ENCODE measurements at places on chromosomes 7 and 10.

DNA sequence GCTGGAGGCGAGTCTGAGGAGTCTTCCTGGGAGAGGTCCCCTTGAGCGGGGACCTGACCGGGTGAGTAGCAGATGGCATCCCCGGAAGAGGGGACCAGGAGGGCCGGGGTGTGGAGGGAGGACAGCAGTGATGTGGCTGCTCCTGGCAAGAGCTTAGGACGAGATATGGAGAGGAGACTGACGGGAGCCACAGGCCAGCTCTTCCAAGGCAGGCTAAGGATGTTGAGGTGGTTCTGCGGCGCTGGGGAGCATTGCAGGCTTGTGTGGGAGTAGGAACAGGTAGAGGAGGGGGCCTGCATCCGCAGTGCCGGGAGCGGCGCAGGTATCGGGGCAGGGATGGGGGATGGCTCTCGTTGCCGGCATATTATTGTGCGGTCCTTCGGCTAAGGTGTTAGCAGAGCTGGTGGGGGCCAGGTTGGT, 76.7 kb upstream of the ANLN start:
- DNase-seq = no peak

GRCh38 chr10:130654726-130655125, 518.5 kb downstream of the GLRX3 start:
- no peak for DNase-seq

DNA sequence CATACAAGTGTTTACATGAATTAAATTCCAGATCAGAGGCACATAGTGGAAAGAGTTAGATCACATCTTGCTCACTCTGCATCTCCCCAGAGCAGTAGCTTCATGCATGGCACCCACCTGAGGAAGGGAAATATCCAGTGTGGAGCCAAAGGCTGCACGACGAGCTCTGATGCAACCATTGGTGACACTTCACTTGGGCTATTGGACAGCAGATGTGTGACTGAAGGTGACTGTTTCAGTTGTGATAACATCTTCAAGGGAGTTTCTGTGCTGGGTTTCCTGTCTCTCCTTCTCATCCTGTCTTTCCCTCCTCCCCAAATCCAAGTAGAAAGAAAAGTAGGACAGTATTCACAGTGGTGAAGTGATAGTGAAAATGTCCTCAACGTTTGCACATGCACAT, 115.0 kb downstream of the TAF3 start:
- no peak for DNase-seq

DNA sequence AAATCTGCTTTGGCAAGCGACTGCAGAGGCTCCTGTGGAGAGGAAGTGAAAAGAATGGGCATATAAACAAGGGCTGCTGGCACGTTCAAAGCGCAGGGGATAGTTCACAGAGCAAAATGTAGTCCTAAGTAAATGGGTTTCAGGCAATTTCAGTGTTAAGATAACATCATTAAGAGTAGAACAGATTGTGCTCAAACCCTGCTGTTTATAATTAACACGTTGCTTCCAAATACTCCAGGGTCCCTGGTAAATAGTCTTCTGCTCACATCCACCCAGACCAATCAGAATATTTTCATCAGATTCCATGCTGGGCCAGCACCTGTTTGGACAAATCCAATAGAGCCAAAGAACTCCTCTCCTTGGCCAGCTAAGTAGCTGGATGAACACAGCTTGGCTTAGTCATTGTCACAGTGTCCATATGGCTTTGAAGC, 81.4 kb downstream of the ORC5 start:
- no peak for DNase-seq

DNA sequence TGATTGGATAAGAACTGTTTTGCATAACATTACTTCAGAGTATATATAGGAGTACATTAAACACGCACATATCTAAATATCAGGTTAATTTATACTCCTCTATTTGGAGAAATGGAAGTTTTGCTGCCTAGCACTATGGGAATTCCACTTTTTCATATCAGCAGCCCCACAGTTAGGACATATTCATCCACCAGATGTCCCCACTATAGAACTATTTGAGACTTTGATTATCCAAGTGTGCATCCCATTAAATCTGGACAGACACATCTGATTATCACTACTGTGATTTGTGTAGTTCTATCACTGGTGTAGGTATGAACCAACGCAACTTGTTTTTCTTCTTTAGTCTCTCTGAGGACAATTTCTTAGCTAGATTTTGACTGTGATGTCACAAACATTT, 345.7 kb downstream of the THSD7A start:
- DNase-seq = no peak

DNA sequence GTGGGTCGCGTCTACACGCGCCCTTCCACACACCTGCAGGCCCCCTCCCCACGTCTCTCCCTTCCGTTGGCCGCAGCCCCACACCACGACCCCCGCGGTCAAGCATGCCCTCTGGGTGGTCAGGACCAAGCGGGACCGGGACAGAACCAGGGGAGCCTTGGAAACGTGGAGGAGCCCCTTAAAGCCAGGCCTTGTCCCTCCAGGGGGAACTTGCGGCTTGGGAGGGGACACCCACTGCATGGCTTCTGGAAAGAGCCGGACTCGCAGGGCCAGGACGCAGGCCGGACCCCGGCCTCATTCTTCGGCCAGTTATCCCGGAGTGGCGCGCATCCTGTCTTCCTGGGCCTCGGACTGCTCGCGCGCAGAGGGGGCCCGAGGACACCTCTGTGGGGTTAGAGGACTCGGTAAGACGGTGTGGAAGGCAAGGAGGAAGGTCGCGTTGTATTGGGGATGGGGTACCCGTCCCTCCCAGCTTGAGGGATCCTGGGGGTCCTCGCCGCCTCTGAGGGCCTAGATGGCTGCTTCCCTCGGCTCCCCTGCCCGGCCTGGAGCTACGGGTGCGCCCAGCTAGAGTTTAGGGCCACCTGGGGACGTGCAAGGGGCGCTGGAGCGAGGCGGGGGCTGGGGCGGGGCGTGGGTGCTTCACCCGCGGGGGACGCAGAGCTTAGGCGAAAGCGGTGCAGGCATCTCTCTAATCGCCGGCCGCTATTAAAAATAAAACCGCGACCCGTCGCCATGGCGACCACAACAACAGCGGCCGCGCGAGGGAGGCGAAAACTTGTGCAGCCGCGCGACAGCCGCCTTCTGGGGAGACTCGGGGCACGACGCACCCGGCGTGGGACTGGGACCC, 1.8 kb upstream of the PDGFA start:
- no peak for DNase-seq

GRCh38 chr7:69732203-69732602, 133.9 kb downstream of the AUTS2 start:
- DNase-seq = no peak

DNA sequence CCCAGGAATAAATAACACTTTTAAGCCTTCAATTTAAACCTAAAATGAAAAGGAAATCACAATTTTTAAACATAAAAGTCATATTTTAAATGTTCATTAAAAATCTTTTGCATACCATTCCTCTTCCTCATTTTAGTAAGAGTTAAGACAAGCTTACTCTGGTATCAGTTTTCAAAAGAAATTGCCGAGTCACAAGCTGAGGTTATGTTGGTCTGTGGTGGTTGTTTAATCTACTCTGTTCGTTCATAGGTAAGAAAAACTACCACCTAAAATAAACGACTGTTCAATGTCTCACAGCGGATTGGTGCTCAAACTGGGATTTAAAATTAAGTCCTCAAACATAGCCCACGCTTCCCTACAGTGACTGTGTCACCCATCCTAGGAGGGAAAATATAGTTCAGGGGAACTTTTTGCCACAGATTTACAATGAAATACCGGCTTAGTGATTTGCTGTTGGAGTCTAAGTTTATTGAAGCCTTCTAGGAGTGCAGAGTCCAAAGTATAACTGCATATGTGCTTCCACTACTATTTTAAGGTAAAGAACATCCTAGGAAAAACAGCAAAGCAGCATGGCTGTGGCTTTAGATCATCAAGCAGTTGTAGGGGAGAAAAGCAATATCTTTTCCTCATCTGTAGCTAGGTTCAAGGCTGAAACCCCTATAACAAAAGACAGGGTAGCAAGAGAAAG, 61.1 kb downstream of the GNAT3 start:
- no peak for DNase-seq

- DNase-seq = no peak
Measured at GRCh38 chr7:10460474-10460873, 513.2 kb upstream of the PHF14 start.

- no peak for DNase-seq
Measured at GRCh38 chr10:60148266-60148840, 241.3 kb downstream of the ANK3 start.

DNA sequence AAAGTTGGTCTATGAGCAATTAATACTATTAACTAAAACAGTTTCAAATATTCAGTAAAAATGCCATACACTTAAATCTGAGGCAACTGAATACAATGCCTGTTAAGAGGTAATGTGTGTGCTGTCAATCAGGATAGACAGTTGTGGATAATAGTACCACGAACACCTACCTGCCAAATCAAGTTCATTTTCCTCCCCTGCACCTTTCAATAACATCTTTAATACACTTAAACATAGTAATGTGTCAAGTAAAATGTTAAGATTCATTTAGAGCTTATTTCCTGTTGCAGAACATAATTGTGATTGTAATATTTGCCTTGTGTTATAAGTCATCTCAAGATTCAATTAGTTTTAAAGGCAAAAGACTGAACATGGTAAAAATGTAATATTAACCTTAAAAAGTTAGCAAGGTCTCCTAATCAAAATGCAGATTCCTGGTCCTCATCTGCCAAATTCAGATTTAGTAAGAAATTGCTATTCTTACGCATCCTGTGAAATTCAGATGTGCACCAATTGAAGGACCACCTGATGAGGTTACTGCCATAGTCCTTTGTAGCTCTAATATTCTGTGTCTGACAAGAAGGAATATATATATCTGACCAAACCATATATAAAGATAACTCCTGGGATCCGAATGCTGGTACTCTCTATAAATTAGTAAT, 37.1 kb downstream of the COL1A2 start:
- DNase-seq = no peak

GRCh38 chr10:73097305-73097670, 622 bp upstream of the P4HA1 start:
- DNase-seq = no peak

DNA sequence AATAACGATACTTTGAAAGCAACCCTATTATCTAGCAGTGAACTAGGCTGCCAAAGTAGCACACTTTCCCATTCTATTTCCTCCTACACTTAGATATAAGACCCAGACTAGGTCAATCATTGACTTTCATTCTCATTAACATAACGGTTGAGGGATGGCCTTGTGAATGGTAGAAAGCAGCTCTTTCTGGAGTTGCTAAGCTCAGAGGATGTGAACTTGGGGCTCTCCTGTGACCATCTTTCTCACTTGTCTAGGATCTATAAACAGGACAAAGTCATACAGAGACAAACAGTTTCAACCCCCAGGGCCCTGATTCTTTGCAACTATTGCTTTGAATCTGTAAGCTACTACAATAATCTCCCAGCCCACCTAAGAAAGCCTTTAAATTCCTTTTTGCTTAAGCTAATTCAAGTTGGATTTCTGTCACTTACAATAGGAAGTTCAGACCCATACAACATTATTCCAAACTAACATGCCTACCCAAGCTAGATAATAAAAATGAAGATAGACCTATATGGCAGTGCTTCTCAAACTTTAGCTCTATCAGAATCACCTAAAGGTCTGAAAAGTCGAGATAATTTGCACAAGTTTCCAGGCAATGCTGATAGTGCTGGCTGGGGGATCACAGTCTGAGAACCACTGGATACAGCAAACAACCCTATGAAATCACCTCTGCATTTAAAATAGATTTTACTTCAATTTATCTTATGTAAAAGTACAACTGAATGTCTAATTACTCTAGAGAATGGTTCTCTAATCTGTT, 16.7 kb downstream of the P4HA1 start:
- DNase-seq = no peak

GRCh38 chr10:93701866-93702209, 554 bp downstream of the FRA10AC1 start:
- peak; percentile 0 for DNase-seq

DNA sequence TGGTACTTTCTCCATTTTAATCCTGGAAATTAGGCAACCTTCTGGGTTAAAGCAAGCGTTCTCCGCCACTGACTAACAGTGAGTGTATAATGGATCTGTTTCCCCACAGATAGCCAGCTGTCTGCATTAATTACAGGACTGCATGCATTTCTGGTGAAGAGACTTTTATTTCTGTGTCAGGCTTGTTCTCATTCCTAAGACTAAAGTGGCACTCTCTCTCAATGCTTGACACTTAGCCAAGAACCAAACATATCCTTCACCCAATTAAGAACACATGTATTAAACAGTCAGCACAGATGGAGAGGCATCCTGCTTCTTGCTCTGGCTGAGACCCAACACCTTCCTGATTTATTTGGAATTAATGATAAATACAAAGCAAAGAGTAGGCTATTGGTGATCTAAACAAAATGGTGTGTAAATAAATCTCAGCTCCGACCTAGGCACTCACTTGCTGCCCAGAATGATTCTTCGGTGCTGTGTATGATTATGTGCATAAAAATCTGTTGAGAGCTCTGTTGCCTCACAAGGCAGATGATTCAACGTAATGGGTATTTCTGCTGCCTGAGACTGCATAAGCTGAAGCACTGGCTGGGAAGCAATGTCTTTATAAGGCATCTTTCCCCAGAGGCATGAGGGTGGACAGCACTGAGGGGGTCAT, 16.8 kb downstream of the CALU start:
- no peak for DNase-seq

DNA sequence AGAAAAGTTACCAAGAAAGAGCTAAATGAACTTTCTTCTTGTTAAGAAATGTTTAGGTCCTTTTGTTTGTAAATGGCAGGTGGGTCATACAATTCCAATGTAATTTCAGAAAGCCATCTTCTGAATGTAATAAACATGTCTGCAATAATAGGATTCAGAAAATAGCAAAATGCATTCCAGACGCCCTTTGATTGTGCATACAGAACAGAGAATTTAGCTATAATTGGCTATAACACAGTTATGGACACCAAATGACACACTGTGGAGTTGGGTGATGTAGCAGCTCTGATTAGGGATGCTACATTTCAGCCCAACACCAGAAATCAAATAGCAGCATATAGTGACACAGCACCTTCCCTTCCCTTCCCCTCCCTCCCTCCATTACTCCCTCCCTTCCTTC, 240.8 kb downstream of the SNX10 start:
- no peak for DNase-seq

DNA sequence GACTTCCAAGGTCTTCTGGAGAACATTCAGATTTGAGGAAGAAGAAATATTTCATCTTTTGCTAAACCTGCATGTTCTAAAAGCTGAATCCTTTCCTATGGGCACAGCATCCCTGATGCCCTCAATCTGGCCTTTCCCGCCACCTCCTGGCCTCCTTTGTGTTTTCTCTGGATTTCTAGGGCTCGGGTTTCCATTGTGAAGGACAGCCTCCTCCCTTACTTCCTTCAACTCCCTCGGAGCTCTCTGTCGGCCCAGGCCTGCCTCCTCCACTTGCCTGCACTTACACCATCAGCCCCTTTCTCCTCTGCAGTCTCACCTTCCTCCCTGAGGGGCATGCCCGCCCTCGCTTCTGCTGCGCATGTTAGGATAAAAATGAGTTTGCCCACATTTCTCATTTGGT, 75.4 kb downstream of the WIPF3 start:
- DNase-seq = no peak

- no peak for DNase-seq
Measured at GRCh38 chr10:23695825-23696420, 257.0 kb downstream of the OTUD1 start.

Measured in stimulated activated CD4-positive, alpha-beta T cell treated with anti-CD3 and anti-CD28 coated beads, TNF-alpha, amount 100 ng/mL, for 1 hour (primary cell).